ENCODE measurements at places on chromosomes 2 and 18.

DNA sequence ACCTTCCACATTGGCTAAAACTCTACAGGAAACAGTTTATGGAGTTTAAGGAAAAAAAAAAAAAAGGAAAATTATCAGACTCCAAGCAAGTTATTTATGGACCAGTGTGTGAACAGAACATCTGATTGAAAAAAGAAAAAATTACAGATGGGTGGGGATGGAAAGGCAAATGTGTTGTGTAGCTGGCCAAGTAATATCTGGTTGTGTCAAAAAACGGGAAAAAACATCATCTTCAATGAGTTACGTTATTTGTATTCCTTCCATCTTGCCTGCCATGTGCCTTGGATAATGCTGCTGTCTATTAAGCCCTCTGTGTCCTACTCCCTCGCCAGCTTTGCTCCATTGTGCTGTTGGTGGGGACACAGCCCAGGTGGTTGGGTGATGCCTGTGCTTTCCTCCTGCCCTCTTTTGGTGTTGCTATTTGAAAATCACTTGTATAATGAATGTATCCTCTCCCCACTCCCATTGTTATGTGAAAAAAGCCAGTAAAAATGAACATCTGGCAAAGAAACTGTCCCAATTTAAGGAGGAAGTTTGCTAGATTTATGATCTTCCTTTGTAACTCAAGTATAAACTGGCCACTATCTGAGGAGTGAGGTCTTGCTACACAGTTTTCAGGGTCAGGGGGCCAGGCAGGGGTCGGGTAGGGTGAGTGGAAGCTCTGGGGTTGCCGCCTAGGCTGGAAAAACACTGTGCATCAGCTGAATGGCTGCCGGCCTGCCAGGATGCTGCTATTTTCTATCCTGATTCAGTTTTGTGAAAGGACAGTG, 155.9 kb downstream of the FMNL2 start:
- no peak for DNase-seq

DNA sequence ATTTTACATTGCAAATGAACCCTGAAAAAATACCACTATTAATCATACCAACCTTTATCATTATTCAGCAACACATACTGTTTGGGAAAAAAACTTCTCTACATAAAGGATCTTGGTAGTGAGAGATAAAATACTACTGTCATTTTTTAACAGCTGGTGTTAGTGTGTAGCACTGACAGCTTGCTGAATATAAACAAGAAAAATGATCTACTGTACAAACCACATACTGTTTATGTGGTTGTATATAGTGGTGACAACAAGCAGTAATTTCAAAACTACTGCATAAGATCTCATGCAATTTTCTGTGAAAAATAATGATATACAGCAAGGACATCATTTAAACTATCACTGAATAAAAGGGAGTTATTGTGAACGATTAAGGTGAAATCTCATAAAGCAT, 601.2 kb downstream of the LRP1B start:
- no peak for DNase-seq

DNA sequence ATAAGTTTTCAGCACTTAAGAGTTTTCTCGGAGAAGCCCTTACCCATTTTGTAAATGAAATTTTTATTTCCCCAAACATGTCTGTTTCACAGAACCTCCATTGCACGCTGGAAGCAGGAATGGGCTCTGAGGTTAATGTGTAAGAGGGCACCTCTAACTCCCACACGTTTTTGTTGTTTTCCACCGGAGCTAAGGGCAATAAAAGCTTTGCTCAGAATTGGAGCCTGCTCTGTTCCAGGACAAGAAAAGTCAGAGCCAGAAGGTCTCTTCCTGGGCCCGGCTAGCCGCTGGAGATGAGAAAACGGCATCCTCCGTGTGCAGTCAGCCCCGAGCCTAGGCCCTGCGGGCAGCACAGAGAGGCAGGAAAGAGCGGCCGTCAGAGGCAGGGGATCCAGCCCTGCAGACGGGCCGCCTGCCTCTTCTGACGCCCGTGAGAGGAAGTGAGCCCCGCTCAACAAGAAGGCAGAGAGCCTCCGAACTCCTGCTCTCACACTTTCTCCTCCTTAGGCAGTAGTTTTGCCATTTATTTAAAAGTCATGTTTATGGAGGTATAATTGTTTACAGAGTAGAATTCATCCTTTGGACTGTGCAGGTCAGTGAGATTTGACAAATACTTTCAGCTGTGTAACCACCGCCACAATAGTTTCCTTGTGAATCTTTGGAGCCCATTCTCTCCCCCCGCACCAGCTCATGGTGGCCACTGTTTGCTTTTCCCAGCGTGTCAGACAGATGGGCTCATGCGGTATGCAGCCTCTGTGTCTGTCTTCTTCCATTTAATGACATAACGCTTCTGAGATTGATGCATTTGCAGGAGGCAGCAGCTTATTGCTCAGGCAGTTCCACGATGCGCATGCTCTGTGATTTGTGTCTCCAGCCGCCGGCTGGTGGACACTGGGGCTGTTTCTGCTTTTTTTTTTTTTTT, 117.3 kb downstream of the GALR1 start:
- DNase-seq, result no peak

DNA sequence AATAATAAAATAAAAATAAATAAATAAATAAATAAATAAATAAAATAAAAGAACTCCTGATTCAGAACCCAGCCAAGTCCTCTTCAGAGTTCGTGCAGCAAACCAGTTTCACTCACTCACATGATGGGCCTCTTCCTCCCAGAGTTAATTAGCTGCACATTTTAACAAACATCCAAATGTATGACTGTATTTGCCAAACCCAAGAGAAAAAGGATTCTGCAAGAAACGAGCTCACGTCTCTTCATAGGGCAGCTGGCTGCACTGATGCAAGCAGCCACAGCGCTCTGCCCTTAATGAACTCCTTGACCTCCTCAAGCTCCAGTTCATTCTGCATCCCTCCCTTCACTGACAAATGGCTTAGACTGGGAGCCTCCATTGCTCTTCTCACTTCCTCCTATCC, 55.1 kb downstream of the MREG start:
- no peak for DNase-seq

GRCh38 chr2:69975853-69976462, 14.5 kb upstream of the ASPRV1 start:
- DNase-seq, result no peak

DNA sequence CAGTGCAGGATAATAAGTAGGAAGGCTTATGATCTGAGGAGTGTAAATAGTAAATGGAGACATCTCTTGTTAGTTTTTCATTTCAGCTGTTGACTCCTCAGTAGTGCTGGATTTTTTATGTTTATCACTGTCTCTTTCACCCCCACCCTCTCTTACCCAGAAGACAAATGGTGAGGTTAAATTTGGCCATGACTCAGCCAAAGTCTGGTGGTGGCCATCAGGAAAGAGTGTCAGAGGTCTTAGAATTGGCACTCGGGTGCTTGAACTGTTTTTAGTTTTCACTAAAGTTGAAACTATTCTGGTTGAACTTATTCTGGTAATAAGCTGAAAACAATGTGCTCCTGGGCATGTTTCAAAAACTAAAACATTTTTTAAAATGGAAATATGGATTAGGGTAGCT, 123.3 kb downstream of the FHOD3 start:
- DNase-seq, result no peak

GRCh38 chr2:26786207-26787028, 562 bp downstream of the CENPA start:
- DNase-seq, result no peak

DNA sequence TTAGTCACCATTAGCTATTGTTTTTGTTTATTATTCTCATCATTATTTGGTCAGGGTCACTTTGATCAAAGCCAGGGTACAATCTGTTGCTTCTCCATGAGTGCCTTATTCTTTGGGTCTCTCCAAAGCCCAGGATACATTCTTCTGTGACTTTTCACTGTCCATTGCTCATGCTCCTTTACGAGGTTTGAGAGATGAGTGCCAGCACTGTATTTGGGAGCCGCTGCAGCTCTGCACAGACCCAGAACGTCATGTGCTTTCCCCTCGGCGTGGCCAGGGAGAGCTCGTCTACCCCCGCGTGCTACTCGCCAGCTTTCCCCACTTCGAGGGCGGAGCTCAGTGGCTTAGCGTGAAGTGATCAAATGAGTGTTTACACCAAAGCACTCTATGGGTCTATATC, 123.7 kb downstream of the COL6A3 start:
- DNase-seq, result no peak

GRCh38 chr2:196294516-196294909, 123.1 kb upstream of the STK17B start:
- DNase-seq, result no peak

- no peak for DNase-seq
Observed at GRCh38 chr2:66431846-66432587, 2.9 kb upstream of the MEIS1 start.

DNA sequence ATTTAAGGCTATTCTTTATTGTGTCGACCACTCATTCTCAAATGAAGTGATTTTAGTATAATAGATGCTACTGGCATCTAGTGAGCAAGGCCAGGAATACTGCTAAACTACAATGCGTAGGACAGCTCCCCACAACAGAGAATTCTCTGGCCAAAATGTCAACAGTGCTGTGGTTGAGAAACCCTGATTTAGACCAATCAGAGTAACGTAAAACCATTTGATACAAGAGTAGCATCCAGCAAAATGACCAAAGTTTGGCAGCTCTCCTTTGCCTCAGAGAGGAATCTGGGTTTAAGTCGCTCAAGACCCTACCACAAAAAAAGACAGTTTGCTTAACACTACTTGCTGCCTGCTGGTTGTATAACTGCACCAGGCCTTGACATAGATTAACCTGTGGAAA, 37.0 kb upstream of the TTN start:
- no peak for DNase-seq

DNA sequence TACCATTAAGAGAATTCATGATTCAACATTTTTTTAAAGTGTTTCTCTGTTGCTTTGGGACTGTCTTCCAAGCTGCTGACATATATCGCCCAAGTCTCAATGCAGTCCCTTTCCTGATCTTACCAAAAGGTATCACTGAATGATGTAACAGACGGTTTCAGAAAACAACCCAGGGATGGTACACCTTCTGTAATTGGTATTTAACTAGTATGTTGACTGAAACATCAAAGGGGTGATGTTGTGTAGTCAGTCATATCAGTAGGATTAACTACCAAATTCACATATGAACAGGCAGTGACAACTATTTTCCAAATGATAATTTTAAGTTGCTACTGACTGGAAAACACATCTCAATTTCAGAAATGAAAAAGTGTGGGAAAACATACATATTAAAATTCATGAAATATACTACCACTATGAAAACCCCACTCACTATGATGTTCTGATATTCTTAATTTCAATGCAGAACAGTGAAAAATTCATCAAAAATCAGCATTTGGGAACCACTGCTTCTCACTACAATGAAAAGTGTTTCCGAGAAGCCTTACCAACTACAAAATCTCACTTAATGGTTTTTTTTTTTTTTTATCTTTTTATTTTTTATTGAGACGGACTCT, 59.8 kb downstream of the MEMO1 start:
- no peak for DNase-seq

DNA sequence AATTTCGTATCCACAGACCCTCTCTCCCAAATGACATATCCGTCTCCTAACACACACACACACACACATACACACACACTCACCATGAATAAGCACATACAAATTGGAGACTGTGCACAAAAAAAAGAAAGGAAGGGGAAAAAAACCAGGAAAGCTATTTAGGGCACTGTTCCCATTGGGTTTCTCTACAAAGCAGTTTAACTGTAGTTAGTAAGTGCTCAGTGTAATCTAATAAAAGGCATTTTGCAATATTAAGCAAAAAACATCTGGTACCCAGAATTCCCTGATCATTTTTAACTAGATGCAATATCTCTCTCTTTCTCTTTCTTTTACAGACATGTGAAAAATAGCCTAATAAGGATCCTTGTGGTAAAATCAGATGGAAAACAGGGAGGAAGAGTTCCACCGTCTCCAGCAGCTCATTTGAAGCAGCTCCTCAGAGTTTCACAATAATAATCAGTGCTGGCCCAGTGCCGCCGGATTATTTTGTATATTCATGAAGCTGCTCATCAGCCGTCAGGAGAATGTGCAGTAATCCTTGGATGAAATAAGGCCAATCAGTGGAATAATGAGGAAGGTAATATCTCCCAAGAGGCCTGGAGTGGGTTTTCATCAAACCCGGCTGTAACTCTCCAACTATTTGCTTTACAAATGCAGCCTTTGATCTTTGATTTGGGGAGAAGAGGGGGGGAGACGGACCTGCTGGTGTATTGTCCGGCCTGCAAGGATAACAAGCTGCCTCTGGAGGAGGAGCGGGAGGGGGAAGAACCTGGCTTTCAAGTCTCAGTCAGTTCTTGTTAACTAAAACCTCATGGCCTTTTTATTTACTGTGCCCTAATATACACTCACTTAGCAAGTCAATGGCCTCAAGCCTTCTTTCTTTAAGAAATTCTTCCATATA, 227.6 kb upstream of the SMIM21 start:
- no peak for DNase-seq

DNA sequence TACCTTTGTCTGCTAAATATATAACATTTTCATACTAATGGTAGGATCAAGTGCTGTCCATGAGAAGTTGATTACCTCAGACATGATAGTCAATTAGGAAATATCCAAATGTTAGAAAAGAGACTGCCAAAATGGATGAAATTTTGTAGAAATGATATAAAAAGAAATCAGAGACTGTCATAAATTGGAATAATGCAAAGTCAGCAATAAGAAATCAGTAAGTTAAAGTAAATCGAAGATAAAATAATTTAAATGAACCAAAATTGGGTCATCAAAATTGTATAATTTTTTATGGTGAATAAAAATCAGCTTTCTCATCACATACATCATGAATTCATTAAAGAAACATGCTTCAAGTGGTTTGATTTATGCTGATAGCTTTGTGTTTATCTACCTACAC, 165.3 kb upstream of the CDH2 start:
- no peak for DNase-seq
